ENCODE measurements at places on chromosomes 12 and 14.

DNA sequence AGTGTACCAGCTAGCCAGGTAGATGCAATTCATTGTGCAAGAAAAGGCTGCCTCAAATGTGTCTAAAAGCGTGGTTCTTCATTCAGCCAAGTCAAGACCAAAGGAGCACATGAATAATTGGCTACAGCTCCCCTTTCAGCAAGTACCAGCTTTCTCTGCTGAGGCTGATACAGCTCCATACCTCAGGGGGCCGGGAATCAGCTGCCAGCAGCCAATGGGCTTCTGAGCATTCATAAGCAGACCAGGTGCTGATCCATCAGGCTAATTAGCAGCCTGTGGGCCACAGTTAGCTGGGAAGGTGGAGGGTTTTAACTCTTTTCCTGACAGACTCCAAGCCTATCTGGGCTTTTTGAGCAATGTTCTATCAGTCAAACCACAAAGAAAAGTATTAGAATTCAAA lies 264.7 kb downstream of the APAF1 start:
- DNase-seq = no peak

DNA sequence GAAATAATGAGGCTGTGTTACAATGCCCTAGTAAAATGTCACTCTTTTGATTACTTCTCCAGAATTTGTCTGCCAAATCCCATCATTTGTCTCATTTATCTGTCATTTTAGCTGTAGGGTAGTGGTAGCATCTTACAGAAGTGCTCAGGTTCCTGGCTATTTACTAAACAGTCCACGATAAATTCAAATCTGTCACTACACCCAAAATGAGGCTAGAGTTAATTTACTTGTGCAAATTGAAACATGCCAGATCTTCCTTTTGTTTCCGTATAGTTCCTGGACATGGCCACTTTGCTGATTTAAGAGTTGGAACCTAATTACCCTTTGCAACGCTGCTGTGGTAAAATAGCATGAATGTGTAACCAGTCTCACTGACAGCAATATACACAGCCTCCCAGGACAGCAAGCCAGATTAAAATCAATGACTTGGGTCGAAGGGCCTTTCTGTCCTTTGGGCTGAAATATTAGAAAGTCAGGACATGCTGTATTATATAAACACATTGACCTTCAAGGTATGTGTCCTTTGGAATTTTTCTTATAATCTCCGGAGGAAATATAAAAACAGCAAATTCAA lies 485.4 kb downstream of the MDGA2 start:
- no peak for DNase-seq

GRCh38 chr12:49330631-49331379 lies 6.2 kb downstream of the C1QL4 start:
- no peak for DNase-seq

GRCh38 chr12:73589220-73589619 lies 948.4 kb upstream of the ATXN7L3B start:
- no peak for DNase-seq

GRCh38 chr12:79983986-79984620 lies 49.2 kb upstream of the PPP1R12A start:
- DNase-seq = no peak

DNA sequence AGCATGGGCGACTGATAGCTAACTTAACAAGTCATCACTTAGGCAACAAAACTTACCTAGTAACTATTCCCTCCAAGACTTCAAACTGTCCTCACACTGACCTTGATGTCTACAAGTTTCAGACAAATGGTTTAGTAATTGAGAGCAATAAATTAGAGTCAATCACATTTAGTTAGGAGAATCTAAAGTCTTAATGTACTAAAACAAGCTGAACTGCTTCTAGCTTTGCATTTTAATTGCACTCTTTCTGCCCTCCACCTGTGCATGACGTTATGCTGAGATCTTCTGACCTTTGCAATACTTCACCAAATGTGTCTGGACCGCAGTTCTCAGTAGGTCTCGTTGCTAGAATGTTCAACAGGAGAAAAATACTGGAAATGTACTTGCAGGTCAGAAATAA lies 158.0 kb downstream of the PIK3C2G start:
- DNase-seq = no peak

GRCh38 chr12:45232756-45233372 lies 17.0 kb downstream of the ANO6 start:
- DNase-seq = no peak

GRCh38 chr12:28955931-28956330 lies 193.1 kb upstream of the FAR2 start:
- no peak for DNase-seq

DNA sequence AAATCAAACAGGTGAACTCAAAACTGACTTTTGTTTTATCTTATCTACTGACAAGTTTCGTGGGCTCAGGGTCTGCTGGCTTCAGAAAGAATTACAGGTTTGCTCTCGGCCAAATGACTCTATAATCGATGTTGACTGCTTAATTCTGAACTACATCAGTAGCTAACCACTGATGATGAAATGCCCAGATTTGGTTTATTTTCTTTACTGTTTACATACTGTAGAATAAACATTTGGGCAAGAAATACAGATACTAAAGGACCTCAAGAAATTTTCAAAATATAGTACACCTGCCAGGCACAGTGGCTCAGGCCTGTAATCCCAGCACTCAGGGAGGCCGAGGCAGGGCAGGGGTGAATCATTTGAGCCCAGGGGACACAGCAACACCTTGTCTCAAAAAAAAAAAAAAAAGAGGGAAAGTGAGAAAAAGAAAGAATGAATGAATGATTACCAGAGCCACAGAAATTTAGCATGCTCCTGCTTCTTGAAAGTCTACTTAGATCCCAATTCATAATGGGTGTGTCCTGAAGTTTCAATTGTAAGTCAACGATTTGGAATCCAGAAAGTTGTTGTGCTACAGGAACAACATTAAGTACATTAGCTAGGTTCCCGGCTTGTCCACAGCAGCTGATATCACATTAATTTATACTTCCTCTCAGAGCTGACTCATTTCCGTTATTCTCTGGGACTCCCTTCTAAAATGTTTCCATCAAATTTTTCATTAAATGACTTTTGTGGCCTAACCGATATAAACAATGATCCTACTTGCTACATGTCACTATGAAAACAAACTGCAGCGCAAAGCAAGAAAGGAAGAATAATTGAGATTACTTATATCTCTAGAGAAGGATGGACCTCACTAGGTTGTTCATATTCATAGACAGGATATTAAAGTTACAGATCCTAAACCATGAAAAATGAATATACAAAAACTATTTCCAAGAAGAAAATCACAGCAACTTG lies 134.3 kb downstream of the MED13L start:
- no peak for DNase-seq

GRCh38 chr12:69014047-69014446 lies 81.1 kb upstream of the CPM start:
- no peak for DNase-seq

DNA sequence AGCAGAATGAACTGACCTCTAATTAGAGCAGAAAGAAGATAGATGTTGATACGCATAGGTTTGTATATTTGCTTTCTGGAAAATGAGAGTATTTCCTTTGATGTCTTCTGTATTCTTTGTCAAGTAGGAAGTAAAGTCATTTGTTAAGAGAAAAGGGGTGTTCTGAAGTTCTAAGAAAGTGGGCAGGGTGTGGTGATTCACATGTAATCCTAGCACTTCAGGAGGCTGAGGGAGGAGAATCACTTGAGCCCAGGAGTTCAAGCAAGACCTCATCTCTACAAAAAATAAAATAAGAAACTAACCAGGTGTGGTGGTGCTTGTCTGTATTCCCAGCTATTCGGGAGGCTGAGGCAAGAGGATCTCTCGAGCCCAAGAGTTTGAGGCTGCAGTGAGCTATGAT lies 2.8 kb downstream of the RHNO1 start:
- DNase-seq = no peak

- peak; percentile 85 for DNase-seq
Observed at GRCh38 chr14:68510201-68511128, 282.4 kb downstream of the ZFP36L1 start.

- no peak for DNase-seq
Observed at GRCh38 chr14:79585845-79586244, 625.5 kb downstream of the DIO2 start.

DNA sequence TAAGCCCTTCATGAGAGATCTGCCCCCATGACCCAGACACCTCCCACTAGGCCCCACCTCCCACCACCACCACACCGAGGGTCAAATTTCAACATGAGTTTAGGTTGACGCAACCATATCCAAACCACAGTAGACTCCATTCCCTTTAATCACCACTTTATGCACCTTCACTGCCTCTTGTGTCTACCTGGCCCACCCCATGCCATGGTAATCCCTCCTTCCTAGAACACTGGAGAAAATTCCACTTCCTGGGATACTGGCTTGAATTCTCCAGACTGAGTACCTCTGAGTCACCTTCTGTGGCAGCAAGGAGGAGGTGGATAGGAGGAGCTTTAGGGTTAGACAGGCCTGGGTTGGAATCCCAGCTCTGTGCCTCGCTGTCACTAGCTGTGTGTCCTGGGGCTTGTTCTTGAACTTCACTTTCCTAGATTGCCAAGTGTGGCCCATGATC lies 26.1 kb upstream of the CIPC start:
- no peak for DNase-seq

DNA sequence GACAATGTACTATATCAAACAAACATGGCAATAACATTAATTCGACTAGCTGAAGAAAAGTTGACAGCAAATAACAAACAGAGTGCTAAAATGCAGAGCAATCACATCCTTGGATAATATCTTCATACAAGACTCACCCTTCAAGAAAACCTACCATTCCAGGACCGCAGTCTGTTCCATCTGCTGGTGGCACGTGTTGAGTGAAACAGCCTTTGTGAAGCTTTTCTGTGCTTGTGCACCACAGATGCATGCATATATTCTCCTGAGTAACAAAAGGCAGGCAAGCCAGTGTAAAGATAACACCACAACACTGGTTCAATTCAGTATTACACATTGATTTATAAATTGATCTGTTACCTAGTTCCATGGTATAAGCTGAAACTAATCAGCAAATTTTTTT lies 89.3 kb downstream of the ADAMTS20 start:
- DNase-seq = no peak

GRCh38 chr12:77122661-77123060 lies 57.3 kb upstream of the E2F7 start:
- no peak for DNase-seq

GRCh38 chr12:108948367-108948766 lies 68.5 kb downstream of the DAO start:
- no peak for DNase-seq

DNA sequence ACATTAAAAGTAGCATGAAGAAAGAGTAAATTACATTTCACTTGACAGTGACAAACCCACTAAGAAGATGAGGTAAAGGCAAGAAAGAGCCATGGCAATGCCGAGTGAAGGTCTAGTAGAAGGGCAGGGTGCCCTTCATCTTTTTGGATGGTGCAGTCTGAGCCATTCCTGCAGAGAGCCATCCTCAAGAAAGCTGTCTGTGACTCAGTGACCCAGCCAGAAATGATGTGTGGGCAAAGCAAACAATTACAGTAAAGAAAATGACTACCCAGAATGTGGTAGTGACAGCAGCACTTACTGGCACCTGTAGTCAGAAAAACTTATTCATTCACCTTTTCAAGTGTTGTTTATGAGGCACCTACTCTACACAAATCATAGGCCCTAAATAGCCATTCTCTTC lies 281.7 kb downstream of the DUSP6 start:
- no peak for DNase-seq

- no peak for DNase-seq
Observed at GRCh38 chr12:76085520-76085868, 1.0 kb upstream of the NAP1L1 start.

DNA sequence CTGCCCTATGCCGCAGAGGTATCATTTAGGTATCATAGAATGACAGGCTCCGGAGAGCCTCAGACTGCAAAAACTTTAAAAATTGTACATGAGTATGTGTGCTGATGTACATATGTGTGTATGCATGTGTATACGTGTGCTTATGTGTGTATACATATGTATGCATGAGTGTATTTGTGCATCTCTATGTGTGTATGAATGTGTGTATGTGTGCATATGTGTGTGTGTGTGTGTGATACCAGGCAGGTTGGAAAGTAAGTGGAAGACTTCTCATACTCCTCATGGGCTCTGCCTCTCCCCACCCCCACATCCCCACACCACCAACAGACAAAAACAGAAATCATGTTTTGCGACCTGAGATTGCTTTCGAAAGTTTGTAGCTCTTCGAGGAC lies 621 bp upstream of the TMEM117 start:
- no peak for DNase-seq

DNA sequence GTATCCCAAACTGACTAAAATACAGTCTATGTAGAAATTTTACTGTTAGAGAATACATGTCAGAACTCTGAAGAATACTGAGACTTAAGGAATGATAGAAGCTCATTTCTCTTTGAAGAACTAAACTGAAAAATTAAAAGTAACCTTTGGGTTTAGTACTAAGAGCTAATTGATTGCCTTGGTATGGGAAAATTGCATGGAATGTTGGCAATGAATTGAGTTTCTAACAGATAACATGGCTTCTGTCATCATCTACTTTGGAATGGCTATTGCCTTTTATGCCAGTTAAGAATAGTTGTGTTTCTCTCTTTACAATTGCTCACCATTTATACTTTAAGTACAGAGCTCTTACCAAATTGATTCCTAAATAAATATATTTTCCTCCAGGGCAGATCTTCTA lies 308.8 kb upstream of the SYT1 start:
- DNase-seq = no peak

GRCh38 chr14:104895207-104895785 lies 29.4 kb upstream of the PLD4 start:
- DNase-seq = no peak

- no peak for DNase-seq
Observed at GRCh38 chr14:90551070-90551704, 154.4 kb downstream of the CALM1 start.

GRCh38 chr12:52081263-52081733 lies 1.8 kb downstream of the SMIM41 start:
- DNase-seq = no peak

DNA sequence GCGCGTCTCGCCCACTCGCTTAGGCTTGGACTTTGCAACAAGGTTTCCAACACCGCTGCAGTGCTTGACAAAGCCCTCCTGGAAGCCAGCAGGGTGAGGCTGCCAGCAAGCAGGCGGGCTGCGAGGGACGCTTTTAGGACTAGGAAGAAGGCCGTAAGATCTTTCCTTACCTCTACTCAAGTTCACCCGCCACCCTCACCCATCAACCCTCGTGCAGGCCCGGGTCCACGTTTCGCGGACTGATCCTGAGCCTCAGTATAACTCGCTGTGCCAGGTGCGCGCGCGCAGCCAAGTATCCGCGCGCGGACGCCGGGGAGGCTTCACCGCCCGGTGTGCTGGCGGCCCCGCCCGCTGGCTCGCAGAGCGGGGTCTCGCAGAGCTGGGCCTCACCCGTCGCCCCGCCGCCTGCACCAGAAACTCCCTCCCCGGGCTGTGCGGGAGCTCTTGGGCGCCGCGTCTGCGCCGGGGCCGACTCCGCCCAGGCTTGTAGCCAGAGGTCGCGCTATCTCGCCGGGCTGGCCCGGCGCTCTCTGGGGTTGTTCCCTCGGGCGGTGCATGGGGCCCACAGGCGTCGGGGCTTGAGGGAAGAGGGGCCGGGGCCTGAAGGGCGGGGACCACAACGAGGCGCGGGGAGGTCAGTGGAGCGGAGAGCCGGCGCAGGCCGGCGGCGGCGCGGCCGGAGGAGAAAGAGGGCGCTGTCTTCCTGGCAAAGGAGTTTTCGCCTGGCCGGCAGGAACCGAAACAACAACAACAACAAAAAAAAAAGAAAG lies 7.6 kb upstream of the SIX1 start:
- DNase-seq = peak; percentile 87
